ENCODE measurements at places on chromosomes 16 and 17.

DNA sequence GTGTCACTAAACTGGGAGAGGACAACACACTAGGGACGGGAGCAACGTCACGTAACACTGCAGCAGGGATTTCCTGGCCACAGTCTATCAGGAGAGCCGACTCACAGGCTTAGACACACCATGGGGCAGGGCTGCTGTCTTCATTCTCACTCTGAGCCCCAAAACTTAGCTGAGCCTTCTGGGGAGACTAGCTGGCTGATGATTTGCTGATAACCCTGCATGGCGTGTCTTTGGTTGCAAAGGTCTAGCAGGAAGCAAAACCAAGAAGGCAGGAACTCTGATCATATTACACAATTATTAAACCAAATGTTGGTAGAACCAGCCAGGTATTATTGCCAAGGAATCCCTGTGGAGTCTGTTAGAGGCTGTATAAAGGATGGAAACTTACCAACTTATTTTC is 345.0 kb downstream of the SLC39A11 start:
- no peak for DNase-seq

DNA sequence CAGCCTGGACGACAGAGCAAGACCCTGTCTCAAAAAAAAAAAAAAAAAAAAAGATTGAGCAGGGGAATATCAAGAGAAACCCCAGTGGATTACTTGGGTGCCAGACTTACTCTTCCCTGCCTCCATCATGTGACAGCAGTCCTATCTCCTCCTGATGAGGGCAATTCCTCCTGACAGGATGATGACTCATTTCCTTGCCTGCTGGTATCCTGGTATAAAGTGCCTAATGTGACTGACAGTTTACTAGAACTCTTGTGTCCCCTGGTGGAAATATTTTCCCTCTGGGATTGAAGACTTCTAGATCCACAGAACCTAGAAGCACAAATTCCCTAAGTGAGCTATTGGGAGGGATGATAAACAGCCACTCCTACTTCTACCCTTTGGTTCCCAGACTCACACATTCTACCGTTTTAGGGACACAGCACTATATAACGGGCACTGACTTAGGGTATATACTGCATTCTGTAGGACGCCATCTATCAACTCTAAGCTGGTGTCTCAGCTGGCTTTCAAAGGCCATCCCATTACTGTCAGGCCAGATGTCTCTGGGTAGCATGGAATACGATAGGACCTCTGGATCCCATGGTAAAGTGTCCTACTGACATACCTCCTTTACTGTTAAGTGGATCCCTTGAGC is 114.6 kb upstream of the MED13 start:
- peak; percentile 87 for DNase-seq

DNA sequence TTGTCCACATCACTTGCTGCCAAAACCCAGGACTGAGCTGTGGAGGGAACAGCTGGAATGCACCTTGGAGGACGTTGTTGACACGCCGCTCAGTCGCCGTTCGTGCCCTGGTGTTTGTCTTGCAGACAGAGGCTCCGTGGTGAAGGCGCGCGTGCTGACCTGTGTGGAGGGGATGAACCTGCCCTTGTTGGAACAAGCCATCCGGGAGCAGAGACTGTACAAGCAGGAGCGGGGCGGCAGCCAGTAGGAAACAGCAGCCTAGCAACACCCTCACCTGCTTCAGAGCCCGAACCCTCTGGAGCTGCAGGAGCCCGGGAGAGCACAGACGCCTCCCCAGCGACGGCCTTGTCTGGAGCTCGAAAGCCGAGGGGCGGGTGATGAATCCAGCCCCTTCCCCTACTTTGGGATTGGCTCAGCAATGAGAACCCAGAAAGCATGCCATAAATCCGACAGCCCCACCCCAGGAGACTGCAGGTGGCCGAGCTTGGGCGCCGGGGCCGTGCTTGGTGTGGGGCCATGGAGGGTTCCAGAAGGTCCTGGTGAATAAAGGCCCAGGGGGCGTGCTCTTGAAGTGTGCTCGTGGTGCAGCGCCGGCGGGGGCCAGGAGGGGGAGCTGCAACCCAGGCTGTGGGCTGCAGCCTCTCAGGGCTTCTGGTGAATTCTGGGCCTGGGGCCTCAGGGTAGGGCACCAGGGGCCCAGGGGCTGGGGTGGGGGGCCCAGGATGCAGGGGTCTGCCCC is 470 bp upstream of the CDK3 start:
- peak; percentile 26 for DNase-seq

GRCh38 chr17:48503747-48504146 is 27.1 kb downstream of the HOXB1 start:
- DNase-seq, result no peak

DNA sequence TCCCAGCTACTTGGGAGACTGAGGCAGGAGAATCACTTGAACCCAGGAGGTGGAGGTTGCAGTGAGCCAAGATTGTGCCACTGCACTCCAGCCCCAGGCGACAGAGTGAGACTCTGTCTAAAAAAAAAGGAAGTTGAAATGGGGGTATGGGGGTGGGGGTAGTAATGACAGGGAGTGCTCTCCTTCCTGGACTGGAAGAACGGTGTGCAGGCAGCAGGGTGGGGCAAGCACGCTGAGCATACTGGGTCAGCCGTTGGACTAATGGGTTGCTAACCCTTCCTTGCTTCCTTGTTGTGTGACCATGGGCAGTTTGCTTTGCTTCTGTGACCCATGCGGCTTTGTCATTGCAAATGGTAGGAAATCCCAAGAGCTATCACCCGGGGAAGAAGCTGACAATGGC is 16.5 kb downstream of the KATNIP start:
- DNase-seq, result no peak

GRCh38 chr16:88610909-88611812 is 27.2 kb upstream of the IL17C start:
- DNase-seq, result no peak

GRCh38 chr17:79747508-79748294 is 17.0 kb downstream of the ENPP7 start:
- DNase-seq, result no peak
